Osteoblast (primary cell): ENCODE measurements at places on chromosomes 6 and 20. TPM values are rescaled to one million over a fixed set of nuclear protein-coding genes. Genes with fewer than 3 reads are reported as not detected.

TCF19 gene
- total RNA-seq = 5.8 and 5.9 TPM in 2 replicates

DEFB114 gene
- total RNA-seq = not detected in 2 replicates

LY86 gene
- not detected in 2 replicates for total RNA-seq

DEFB126 gene
- not detected in 2 replicates for total RNA-seq

TREML2 gene
- total RNA-seq = not detected in 2 replicates

SMPDL3A gene
- 22.7 and 23.5 TPM in 2 replicates for total RNA-seq

CFB gene
- total RNA-seq = 16.5 and 26.8 TPM in 2 replicates

EFCAB8 gene
- total RNA-seq = 1.4 TPM in 1 of 2 replicates, not detected in the other

PPP1R16B gene
- not detected in 2 replicates for total RNA-seq

RBM24 gene
- 0.59 and 1.4 TPM in 2 replicates for total RNA-seq

ANKRD6 gene
- 11.2 and 11.5 TPM in 2 replicates for total RNA-seq

NRSN1 gene
- not detected in 2 replicates for total RNA-seq

REM1 gene
- 0.29 TPM in 1 of 2 replicates, not detected in the other for total RNA-seq

CAPN11 gene
- total RNA-seq = not detected in 2 replicates

MRPL2 gene
- 16.2 and 20.6 TPM in 2 replicates for total RNA-seq

TOMM34 gene
- total RNA-seq = 16.3 and 18.3 TPM in 2 replicates

MYBL2 gene
- total RNA-seq = 1.8 and 2.5 TPM in 2 replicates

SLC25A27 gene
- total RNA-seq = 9.4 and 10.5 TPM in 2 replicates

MYLIP gene
- 10.1 and 13.8 TPM in 2 replicates for total RNA-seq
